GM12892 (cell line): ENCODE measurements at places on chromosomes 11 and 22.

DNA sequence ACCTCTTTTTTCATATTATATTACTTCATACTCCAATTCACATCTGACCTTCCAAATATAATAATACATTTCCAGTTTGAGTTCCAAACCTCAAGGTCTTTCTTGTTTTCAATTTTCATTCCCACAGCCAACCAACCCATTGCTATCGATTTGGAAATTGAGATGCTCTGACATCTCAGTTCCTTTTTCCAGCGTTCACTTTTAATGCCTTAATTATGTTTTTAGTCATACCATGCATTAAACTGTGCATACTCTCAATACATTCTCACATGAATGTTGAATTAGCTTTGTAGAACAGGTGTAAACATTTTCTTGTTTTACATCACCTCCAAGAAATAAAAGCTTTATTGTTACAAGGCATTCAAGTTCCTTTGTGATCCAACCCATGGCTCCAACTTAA, 294.2 kb upstream of the ANO3 start:
- DNase-seq, result no peak

- no peak for DNase-seq
Measured at GRCh38 chr11:122746611-122747244, 91.2 kb downstream of the UBASH3B start.

- DNase-seq, result no peak
Measured at GRCh38 chr22:33255791-33256190, 197.6 kb upstream of the SYN3 start.

- DNase-seq, result no peak
Measured at GRCh38 chr11:6025056-6025455, 5.5 kb downstream of the OR56A1 start.

DNA sequence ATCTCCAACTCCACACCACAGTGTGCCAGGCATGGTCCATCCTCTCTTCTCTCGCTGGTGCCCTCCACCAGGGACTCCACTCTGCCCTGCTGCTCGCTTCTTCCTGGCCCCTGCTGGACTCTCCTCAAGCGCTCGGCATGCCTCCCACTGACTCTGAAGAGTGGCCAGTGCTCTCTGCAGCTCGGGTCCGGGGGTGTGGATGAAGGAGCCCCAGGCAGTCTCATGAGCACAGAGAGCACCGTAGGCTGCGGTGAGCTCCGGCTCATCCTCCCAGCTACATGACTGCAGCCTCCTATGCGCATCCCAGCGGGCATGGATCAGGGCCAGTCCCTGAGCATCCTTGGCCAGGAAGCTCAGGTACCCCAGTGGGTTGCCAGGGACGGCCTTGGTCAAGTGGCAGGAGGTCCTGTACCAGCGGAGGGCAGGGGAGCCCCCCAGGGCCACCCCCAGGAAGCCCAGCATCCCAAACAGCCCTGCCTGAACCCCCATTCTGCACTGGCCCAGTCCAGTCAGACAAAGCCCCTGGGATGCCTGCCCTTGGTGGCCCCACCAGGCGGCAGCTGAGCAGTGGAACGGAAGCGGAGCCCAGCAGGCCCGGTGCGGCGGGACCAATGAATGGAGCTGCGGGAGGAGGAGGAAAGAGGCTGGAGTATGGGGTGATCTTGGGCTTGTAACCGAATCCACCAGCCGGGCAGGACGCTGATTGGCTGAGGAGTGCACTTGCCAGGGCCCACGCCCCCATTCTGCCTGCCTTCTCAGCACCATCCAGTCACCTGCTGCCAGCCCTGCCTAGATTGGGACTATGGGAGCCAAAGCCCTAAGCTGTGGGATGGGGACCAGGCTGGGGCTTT, at the start of gene PLA2G3:
PLA2G3 (minus strand) TSS at position 643 of the 851 bp plus-strand sequence; CDS start at position 489, 154 bp downstream.
- DNase-seq, result no peak

- DNase-seq, result no peak
Measured at GRCh38 chr11:15835788-15836411, 520.4 kb downstream of the SOX6 start.
